Kidney (tissue), 22 donors: ENCODE measurements at places on chromosomes 5 and 9.
A peak's percentile ranks its signal among the peaks of the same experiment; 100 is the strongest.

GRCh38 chr9:106859957-106860720, 2.8 kb upstream of the ZNF462 start:
- peak; percentile 84 for DNase-seq

DNA sequence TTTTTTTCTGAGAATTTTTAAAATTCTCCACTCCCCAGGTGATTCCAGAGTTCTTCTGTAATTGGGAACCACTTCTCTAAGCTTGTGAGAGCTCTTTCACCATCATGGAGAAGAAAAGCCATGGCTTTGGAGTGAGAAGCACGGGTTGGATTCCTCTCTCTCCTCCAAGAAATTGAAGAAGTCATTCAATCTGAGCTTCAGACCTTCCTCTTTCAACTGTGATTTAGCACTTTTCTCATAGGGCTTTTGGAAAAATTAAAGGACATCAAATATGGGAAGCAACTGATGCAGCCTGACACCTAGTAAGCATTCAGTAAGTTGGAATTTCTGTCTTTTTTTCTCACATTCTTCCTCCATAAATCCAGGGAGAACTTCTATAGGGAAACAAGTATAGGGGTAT, 580.4 kb upstream of the KLF4 start:
- no peak for DNase-seq

DNA sequence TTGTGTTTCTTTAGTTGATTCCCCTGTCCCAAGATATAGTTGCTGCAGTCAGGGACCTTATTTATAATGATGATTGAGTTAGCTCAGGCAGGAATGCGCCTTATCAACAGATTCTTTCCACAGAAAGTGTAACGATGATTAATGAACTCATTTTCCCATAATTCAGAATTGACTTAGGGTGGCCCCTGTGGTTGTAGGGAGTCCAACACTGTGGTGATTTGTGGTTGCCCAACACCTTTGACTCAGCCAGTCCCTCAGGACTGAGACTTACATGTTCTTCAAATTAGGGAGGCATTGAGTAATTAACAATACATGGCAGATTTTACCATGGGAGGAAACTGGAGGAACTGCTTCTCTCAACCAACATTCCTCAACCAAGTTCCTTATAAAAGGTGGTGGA, 221.9 kb downstream of the GABRG2 start:
- DNase-seq, result peak; percentile 1

- DNase-seq, result no peak
These were observed 258.7 kb downstream of the CDH12 start for GRCh38 chr5:22594491-22594890.

DNA sequence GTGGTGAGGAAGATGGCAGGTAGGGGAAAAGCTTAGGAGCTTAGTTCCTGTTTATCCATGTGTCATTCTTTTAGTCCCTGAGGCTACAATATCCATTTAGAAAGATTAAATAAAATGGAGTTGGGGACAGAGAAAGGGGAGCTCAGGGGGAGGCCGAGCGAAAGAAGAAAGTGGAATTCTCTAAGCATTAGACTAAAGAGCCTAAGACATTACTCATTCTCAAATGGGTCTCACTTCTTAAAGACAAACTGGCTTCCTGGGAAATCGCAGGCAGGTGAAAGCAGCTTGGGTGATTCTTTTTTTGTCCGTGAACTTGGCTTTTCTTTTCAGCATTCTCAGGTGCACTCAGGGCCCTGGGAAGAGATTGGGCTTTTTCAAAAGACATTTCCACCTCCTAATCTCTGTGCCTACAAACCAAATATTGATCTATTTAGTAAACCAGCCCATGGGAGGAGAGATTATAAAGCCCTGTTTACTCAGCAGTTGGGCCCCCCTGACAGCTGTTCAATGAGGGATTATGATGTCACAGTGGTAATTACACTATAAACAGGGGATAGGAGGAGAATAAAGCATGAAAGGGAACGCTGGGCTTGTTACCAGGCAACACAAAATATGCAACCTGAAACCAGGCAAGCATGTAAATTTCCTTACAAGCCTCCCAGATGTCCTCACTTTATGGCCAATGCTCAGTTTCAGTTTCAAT, 584.0 kb downstream of the ACTL7B start:
- DNase-seq, result peak; percentile 64

GRCh38 chr5:17233488-17233887, 16.1 kb downstream of the BASP1 start:
- no peak for DNase-seq

DNA sequence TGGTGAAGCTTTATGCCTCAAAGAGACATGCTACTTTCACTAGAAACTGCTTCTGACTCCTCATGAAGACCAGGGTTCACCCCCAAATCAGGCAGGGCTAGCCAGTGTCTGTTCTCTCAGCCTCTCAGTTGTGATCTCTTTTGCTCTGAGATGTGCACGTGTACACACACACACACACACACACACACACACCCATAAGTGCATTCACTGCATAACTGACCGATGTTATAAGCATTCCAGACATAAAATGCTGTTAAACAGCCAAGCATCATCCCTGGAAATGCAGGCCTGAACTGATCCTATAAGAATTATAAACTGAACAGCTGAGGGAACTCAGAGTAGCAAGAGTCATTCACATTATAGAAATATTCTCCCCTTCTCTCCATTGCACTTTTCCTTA, 85.0 kb downstream of the FSTL4 start:
- peak; percentile 18 for DNase-seq

GRCh38 chr5:107425541-107426031, 245.2 kb downstream of the EFNA5 start:
- DNase-seq, result no peak

GRCh38 chr5:6705959-6706358, 7.3 kb upstream of the TENT4A start:
- DNase-seq, result no peak

- no peak for DNase-seq
These were observed 167.0 kb upstream of the CDKN2B start for GRCh38 chr9:22175972-22176545.

GRCh38 chr9:121801579-121801978, 150.1 kb downstream of the DAB2IP start:
- no peak for DNase-seq

DNA sequence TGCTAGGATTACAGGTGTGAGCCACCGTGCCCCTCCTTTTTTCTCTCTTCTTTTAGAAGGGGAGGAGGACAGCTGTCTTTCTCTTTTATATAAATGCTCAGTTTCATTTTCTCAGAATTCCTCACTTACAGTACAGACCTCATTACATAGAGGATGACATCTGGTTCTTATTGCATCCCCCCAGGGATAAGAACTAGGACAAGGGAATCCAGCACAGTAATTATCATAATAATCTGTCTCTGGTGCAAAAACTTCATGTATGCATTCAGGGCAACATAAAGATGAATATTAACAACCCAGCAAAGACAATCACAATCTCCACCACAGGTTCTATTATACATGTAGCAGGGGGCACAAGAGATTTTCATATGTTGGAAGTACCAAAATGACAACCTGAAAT, 5.1 kb downstream of the SPZ1 start:
- no peak for DNase-seq
